Stimulated activated CD8-positive, alpha-beta memory T cell treated with anti-CD3 and anti-CD28 coated beads, Interleukin-15, amount 100 ng/mL, for 1 hour (primary cell): ENCODE measurements at places on chromosomes 7 and 10.

DNA sequence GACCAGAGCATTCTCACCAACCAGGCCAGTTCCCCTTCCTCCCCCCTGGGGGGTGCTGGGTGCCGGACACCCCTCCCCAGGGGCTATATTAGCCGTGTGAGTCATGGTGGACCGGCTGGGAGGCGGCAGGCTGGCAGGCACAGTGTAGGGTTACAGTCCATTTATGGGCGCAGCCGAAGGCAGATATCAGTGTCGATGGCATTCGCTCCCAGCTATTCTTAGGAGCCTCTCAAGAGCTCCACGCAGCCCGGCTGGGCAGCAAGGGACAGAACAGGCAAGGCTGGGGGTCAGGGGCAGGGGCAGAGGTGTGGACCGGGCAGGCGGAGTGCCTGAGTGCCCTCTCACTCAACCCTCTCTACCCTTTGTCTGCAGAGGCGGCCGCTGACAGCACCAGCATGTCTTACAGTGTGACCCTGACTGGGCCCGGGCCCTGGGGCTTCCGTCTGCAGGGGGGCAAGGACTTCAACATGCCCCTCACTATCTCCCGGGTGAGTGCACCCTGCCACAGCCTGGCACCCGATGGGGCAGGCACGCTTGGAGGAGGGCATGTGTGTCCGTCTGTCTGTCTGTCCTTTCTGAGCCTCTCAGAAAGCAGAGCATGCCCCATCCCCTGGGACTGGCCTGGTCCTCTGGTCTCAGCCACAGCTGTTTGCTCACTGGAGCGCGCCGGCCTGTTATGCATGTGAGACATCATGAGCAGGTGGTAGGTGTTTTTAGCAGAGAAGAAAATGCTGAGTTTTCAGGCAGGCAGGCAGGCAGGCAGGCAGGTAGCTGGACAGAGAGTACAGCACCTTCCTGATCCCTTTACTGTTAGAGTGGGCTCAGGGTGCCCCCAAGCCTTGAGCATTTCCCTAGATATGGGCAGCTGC is at the start of gene LDB3:
Gene LDB3, plus strand, starts transcription at position 215 of the 869 bp plus-strand sequence. Its CDS starts 181 bp downstream, at position 396.
- no peak for DNase-seq

- no peak for DNase-seq
These were observed 68.0 kb downstream of the CXCL12 start for GRCh38 chr10:44316922-44317215.

DNA sequence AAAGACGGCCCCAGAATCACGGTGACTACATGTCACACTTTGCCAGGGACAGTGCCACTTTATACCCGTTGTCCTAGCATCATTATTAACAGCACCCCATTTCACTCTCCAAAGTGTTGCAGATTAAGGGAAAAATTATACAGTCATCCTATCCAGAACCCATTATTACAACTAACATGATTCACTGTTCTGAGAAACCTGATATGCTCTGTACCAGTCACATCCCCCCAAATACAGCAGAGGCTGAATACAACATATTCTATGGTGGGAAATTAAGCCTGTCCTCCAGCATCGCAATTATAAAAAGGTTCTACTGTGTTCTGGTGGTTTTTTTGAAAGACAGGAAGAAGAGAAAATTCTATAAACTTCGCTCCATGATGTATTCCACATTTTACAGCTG is 162.1 kb downstream of the JAZF1 start:
- DNase-seq: no peak

GRCh38 chr10:107071301-107071700 is 93.2 kb downstream of the SORCS1 start:
- DNase-seq: no peak

- DNase-seq: no peak
These were observed 553 bp downstream of the TSPAN15 start for GRCh38 chr10:69451784-69452251.

- DNase-seq: no peak
These were observed 49.2 kb downstream of the BTRC start for GRCh38 chr10:101403161-101403560.

GRCh38 chr10:72030762-72031543 is 57.4 kb downstream of the SPOCK2 start:
- no peak for DNase-seq

GRCh38 chr10:60209874-60210570 is 179.7 kb downstream of the ANK3 start:
- no peak for DNase-seq

- no peak for DNase-seq
These were observed 61.2 kb upstream of the VIPR2 start for GRCh38 chr7:159205833-159206232.

DNA sequence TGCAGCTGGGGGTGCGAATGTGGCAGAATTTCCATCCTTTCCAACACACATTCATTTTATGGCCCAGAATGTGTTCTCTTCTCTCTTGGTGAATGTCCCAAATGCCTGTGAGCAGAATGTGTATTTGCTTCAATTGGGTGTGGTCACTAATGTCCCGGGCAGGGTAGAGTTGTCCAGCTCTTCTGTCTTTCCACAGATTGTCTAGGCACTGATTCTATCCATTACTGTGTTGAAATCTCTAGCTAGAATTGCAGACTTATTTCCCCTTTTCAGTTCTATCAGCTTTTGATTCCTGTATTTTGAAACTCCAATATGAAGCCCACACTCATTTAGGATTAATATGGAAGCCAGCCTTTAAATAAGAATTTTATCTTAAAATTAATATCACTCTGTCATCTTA is 14.0 kb upstream of the AKR1E2 start:
- no peak for DNase-seq

DNA sequence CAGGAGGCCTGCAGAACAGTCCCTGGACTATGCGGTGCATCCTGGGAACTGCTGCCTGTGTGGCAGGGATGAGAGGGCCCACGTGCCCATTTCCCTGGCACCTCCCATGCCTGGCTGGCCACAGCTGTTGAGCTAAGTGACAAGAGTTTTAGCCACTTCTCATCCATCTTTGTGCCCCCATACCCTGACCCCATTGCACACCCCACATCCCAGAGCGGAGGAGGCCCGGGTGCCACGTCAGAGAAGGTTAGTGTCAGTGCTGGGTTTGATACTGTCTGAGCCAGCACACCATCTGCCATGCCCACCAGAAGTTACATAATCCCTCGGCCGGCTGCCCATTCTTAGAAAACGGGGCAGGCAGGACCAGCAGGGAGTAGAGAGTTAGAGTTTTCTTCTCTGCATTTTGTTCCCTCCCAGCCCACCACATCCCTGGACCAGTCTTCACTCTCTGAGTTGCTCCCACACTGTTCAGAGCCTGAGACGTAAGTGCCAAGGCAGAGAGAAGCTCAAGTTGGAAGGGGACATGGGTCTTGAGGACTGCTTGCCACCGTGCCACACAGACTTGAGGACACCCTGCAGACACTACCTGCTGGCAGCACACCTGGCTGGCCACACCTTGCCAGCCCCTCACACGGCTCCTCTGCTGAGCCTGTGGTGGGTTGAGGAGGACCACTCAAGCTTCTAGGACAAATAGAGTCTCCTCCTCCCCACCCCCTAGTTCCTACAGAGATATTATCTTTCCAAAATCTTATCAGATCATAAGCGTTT is 13.1 kb downstream of the UNC5B start:
- DNase-seq: no peak

GRCh38 chr7:66952343-66953043 is 31.5 kb downstream of the TMEM248 start:
- DNase-seq: no peak

DNA sequence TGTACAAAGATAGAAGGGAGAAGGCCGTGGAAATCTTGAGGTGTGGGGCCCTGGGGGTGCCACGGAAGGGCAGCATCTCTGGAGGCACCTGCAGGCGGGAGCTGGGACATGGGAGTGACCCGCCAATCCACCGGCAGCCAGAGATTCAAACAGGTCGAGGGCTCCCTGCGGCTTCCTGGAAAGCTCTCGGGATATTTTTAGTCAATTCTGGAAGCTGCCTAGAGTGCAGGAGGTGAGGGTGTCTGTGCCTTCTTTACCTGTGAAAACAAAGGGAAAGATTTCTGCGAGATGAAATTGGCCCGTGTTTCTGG is 16.6 kb downstream of the MNX1 start:
- DNase-seq: no peak

- DNase-seq: no peak
These were observed 297.3 kb upstream of the COBL start for GRCh38 chr7:51613911-51614357.

DNA sequence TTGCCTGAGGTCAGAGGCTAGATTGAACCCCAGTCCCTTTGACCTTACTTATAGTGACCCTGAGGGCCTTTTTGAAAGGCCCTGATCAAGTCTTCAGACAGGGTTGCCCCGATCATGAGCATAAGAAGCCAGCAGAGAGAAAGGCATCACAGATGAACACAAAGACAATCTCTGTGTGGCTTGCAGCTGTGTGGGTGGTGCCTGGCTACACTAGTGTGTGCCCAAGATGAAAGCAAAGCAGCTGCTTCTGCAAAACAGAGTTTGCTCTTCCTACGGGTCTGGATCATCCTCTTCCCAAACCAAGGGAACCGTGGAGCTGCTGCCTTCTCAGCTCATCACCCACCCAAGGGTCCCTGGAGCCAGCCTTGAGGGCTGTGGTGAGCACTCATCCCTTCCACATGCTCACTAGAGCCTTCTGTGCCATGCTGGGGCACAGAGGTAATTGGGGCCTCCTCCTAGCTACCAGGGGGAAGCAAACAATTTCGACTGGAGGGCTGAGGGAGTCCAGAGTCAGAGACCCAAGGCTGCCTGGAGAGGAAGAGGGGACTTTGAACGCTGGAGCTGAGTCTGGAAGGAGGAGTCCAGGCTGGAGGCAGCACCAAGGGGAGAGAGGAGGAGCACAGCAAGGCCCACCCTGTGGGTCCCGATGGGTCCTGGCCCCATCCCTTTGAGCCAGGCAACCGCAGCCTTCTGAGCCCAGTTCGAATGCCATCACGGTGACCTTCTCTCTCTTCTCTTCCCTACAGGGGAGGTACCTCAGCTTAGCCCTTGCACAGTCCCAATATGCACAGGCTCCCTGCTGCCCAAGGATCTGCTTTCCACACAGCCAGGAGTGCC is 42.3 kb downstream of the ANTXRL start:
- DNase-seq: no peak

GRCh38 chr10:43707770-43708169 is 59.1 kb upstream of the ZNF32 start:
- no peak for DNase-seq

DNA sequence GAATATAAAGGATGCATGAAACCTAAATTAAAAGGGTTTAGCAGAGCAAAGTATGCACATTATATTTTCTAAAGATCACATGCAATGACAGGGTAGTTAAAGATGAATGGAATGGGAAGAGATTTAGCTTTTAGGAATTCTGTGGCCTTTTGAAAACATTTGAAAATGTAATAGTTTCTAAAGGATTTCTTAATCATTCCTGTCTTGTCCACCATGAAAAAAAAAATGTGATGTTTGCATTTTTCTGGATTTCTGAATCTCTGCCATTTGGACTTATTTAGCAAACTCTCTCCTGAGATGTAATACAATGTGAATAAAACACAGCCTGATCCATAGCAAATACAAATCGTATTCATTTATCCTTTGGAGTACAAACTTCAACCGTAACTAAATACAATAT is 126.6 kb upstream of the RAB11FIP2 start:
- no peak for DNase-seq

DNA sequence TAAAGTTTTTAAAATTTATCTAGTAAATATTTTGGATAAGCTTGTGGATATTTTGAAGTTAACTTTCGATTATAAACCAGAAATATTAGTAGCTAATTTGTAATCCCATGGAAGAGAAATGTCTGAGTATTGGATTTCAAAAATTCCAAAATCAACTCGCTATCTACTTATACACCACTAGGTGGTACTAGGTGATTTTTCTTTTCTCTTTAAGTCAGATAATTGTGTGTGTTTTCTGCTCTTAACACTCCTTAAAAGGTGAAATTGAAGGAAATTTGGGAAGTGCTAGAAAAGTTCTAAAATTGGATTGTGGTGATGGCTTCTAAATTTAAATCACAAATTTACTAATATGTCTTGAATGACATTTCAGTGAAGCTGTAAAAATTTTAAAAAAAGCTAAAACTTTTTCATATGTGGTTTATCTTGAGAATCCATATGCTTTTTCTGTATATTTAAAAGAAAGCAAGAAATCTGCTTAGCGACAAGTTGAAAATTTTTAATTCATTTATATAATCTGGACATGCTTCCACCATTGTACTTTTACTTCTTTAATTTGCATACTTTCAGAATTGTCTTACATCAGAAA is 90.2 kb downstream of the IPMK start:
- no peak for DNase-seq

GRCh38 chr7:77985974-77986339 is 187.4 kb downstream of the PHTF2 start:
- DNase-seq: no peak

- DNase-seq: no peak
These were observed 344.3 kb downstream of the AUTS2 start for GRCh38 chr7:69942573-69942972.

DNA sequence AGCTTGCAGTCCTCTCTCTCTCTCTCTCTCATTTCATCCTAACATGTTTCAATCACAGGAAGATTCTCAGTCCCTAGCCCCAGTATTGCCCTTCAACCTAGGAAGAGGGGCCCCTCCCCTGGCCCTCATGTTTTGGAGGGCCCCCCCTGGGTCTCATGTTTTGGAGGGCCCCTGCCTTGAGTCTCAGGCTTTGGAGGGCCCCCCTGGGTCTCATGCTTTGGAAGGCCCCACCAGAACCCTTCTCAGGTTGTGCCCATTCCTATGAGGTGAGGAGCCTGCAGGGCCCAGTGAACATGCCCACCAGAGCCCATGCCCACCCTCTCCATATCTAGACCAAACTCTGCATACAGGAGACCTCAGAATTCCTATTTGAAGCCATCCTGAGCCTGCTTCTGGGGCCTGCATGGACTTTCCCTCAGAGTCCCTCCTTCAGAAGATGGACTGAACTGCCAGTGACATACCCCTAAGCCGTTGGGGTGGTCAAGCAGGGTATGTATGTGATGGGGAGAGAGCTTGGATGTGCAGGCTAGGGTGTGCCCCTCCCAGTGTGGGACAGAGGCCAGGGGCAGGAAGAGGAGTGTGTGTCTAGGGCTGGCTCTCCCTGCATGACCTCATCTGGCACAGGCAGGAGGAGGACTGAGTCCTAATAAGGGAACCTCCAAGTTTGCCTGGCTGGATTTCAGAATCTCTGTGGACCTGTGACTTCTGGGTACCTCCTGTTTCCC is 8.1 kb upstream of the VDAC2 start:
- no peak for DNase-seq

DNA sequence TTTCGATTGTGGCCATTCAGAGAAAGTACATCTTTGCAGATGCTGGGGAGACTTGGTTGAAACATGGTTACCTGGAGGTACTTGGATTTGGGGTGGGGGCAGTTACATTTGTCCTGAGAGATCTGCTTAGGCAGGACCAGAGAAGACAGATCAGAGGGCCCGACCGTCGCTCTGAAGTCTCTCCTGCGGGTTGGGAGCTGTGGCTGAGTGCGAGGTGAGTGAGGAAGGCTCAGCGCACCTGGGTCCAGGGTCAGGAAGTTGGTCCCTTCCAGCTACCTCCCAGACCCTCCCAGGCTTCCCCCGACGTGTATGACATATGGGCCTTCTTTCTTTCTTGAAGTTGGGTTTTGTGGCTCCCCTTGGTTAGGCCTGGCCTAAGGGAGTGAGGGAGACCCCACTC is 56.3 kb downstream of the LHPP start:
- no peak for DNase-seq

DNA sequence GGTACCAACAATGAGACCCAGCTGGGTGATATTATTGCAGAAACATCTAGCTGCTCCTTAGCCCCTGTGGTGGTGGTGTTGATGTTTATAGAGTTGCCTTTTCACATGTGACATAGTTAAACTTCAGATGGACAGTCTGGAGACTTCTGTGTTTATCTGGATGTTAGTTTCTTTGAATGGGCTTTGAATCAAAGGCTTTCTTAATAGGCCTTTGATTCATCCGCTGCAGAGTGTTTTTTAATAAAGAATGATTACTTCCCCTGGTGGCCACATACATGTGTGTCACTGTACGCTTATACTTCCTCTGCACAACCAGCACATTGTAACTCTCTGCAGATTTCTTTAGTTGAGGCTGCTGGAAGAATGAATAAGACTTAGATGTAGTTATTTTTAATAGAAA is 221.0 kb downstream of the DYNC1I1 start:
- no peak for DNase-seq
